GM12892 (cell line): ENCODE measurements at places on chromosomes 7 and 10.
A peak's percentile ranks its signal among the peaks of the same experiment; 100 is the strongest.

DNA sequence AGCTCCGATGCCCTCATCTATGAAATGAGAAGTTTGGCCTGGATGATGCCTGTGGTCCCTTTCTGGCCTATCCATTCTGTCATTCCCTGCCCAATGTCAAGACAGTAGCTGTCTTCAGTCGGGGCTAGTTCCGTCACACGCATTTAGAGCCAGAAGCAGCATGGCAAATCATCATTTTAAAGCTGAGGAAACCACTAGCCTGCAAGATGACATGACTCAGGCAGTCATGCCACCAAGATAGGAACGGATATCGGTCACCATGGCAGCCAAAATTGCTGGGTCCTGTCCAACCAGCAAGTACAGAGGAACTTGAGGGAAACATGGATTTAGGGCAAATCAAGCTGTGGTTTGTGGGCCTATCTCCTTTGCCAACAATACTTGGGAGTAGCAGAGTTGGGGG lies 64.5 kb upstream of the MRLN start:
- no peak for DNase-seq

- DNase-seq: no peak
Measured at GRCh38 chr10:49328401-49329145, 29.6 kb downstream of the C10orf71 start.

- DNase-seq: no peak
Measured at GRCh38 chr7:136594739-136595144, 273.7 kb upstream of the CHRM2 start.

DNA sequence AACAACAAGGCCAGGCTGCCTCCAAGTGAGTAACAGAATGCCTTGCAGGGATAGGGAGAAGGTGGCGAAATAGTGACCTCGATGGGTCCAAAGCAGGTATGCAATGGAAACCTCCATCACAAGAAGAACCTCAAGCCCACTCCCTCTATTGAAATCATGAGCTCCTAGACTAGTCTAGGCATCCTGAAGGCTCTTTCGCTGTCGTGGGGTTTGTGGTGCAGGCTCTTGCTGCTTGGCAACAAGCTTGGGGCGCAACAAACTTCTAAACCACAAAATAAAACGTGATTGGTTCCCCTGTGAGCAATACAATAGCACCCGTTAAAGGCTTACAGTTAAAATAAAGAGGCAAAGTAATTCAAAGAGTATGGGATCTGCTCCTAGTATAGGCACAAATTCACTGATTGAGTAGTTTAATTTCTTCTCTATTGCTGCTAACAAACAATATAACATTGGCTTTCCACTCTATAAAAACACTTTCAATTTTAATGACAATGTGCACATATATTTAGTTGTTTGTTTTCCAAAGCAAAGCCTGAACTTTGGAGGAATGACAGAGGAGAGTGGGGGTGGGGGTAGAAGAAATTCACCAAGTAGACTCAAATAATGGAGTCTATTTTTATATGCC lies 64.1 kb downstream of the C10orf67 start:
- no peak for DNase-seq

GRCh38 chr7:55375237-55375636 lies 10.1 kb downstream of the LANCL2 start:
- no peak for DNase-seq

DNA sequence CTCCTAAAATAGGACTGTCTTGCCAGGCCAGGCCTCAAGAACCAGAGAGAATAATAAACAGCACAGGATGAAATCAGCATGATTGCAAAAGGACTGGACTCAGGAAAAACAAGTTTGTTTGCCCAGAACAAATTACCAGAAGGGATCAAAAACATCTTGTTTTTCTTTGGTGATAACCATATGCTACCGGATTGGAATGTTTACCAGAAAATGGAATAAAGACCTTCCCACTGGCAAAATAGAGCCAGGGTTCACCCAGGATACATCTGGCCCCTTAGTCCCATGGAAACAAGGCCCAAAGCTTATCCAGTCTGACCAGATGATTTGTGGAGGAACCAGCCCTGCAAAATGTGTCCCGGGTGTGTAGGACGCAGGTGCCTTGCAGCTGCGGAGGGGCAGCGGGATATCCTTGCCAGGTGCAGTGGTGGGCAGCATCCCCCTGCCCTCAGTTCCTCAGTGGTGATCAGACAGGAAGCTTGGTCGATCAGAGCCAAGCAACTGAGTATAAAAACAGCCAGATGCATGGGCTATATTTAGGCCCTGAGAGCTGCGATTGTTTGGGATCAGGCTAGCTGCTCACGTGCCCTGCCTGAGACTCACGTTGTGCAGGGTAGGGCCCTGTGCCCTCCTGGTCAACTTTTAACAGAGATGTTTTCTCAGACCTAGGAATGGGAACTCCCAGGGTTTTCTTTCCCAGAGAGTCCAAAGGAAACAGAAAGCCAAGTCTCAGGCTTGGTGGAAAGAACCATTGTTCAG lies 4.6 kb upstream of the ZNF22 start:
- DNase-seq: no peak

GRCh38 chr7:63899691-63900393 lies 98.8 kb upstream of the ZNF722 start:
- no peak for DNase-seq

GRCh38 chr10:110504111-110504735 lies 6.5 kb downstream of the DUSP5 start:
- DNase-seq: peak; percentile 63

DNA sequence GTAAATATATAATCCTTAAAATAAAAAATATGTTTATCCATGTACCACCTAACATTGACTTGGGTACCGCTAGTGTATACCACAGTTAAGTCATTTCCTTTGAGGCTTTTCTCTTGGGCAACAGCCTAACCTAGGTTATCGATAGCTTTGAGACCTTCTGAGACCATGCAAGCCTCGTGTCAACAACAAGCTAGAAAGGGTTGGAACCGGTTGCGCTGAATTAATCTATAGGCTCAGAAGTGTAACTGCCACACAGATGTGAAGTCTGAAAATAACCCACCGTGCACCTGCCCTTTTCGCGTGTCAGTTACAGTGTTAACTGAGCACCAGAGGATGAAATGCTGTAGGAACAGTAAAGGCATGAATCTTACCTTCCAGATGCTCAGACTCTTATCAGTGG lies 59.8 kb downstream of the ARID5B start:
- DNase-seq: no peak

GRCh38 chr10:133528845-133529575 lies 1.8 kb downstream of the CYP2E1 start:
- DNase-seq: no peak

DNA sequence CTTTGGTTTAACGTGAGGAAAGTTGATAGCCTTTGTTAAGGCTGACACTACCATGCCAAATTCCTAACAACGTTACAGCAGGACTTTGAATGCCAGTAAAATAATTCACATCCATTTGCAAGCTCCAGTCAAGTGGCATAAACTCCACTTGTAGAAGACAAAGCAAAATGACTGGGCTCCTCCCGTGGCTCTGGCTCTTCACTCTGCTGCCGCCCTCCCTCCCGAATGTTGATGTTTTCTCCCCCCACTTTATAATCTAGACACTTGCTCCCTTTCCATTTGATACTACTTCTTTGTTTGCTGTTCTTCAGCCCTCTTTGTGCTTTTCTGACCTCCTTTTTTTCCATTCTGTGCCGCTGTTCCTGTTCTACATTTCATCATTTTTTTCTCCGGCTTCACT lies 22.8 kb upstream of the ITGB8 start:
- no peak for DNase-seq

DNA sequence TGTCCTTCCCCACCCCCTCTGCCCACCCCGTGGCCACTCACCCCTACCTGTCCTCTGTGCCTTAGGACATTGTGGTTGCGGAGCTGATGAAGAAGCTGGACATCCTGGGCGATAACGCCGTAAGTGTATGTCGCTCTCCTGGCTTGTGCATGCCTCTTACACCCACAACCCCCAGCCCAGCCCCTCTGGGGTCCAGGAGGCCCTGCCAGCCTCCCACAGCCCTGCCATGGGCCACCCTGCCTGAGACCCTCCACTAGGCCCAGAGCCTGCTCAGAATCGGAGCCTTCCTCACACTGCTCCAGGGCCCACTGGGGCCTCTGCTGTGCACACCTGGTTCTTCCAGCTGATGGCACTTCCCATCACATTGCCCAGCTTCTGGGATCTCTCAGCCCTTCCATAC lies 36.8 kb upstream of the DPYSL4 start:
- no peak for DNase-seq

DNA sequence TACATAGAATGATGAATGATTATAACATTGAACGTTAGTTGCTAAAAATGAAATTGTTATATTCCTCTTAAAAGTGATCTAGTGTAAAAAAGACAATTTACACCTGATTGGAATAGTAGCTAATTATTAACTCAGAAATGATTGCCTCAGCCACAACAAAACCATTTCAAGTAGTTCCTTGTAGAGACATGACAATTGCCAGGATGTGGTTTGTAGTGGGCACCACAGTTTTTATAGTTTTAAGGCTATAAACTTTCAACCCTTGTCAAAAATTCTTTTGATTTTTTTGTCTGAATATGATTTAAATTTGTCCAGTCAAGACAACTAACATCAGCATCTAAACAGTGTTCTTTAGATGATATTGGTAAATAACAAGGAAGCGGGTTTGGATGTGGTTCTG lies 145.2 kb downstream of the SUGCT start:
- DNase-seq: no peak

DNA sequence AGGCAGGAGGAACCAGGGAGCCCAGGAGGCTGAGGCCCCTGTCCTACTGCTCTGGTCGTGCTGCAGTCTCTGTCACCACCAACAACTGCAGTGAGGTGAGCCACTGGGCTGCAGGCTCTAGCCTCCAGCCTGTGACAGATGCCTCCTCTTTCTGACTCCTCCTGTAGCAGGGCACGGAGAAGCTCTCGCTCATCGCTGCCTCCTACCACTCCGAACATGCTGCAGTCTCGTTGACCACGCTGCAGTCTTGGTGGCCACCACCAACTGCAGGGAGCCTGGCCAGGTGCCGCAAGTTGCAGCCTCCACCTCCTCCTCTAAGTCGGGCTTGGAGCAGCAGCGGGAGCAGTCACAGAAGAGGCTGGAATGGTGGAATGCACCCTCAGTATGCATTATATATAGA lies 22.1 kb upstream of the VOPP1 start:
- no peak for DNase-seq

DNA sequence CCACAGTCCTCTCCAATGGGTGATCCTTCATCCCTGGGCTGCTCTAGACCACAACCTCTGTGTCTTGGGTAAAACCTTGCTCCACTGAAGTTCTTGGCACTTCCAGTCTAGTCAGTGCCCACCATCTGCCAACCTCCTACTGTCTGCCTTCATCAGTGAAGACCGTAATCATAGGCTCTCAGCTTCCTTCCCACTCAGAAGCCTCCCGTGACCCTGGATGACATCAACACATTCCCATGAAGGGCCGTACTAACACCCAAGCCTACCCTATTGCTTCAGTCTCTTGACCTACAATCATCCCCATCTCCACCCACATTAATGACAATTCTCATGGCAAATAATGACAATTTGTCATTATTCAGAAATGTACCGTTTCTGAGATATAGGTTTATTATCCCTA lies 27.6 kb upstream of the GARS1 start:
- no peak for DNase-seq

DNA sequence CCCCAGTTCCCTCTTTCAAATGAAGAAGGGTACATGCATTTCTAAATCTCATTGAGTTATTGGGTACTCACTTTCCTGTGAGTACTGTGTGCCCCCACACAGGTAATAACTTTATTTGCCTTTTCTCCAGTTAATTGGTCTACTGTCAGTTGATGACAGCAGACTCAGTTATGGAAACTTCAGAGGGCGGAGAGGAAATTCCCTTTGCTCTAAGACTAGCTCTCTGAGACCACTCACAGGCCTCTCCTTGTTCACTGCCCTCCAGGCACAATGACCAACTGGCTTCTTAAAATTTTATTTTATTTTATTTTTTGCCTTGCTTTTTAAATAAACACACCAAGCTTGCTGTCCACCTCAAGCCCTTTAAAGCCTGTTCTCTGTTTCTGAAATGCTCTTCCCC lies 235.8 kb upstream of the AOAH start:
- no peak for DNase-seq

DNA sequence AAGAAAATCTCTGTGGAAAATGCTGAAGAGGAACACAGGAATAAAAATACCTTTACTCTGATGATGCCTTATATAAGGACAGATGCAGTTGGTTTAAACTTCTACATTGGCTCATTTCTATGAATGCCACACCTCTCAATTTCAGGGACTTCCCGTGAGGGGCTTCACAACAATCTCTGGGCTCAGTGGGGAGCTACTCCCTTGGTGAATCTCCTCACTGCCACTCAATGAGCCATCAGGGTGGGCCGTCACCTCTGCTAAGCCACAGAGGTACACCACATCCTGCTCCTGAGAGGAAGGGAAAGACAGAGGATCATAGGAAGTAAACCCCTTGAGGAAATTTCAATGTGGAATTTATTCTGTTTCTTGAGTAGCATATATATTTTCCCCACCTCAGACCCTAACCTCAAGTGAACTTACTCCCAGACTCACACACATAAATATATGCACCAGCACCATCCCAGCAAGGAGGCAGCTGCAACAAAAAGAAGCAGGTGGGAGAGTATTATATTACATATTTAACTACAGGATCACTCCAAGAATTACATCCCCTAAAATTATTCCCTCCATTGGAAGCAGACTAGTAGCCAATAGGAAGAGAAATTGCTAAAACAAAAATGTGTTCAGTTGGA lies 63.3 kb upstream of the PRSS1 start:
- DNase-seq: no peak

- DNase-seq: no peak
Measured at GRCh38 chr10:48633381-48634197, 28.7 kb upstream of the ARHGAP22 start.

- DNase-seq: no peak
Measured at GRCh38 chr10:124354411-124355382, 64.0 kb downstream of the OAT start.

GRCh38 chr7:147245274-147245673 lies 1128.7 kb downstream of the CNTNAP2 start:
- peak; percentile 2 for DNase-seq

GRCh38 chr10:97812696-97813095 lies 36.9 kb upstream of the GOLGA7B start:
- no peak for DNase-seq

DNA sequence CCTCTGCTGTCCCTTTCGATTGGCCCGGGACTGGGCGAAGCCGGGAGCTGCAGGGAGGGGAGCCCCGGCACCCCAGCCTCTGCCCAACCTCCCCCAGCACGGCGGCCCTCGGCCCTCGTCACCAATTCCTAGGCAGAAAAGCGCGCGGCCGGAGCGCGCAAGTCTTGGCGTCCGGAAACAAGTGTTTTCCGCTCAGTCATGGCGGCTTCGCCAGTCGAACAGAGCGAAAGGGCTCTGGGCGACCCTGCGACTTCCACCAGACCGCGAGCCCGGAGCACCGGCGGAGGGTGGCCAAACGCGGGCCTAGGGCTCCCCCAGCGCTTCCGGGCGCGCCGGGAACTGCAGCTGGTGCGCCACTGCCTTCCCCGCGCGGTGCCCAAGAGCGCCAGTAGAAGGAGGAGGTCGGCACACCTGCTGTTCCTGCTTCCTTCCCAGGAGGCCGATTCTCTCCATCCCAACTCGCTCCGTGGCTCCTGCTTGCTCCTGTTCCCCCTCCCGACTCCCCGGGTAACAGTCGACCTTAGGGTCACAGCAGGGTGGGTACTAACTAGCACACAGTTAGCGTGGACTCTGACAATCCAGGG lies 729.9 kb downstream of the ZWINT start:
- DNase-seq: no peak
